C1 segment of cervical spinal cord (tissue), 14 donors: ENCODE measurements at places on chromosomes 7 and 10.

- DNase-seq: no peak
These were observed 17.6 kb downstream of the MINDY3 start for GRCh38 chr10:15842556-15843169.

- no peak for DNase-seq
These were observed 97.6 kb downstream of the KIAA1217 start for GRCh38 chr10:24306507-24306875.

DNA sequence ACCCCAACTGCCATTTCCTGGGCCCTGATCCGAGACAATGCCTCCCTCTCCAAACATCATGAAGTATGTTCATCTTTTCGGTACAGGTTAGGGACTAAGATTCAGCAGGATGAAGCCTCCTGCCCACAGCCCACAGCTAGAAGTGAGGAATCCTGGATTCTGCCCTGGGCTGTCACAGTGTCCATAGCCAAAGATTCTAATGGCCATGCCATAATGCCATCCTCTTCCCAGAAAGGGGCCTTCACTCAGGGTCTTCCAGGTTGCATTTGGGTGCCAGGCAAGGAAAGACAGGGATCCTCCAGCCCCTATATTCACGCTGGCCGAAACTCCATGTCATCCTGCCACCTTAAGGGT is 15.7 kb upstream of the ZMIZ1 start:
- no peak for DNase-seq

- DNase-seq: peak; percentile 18
These were observed 220.8 kb upstream of the PRSS58 start for GRCh38 chr7:142478479-142479220.

- DNase-seq: no peak
These were observed 67.0 kb downstream of the MAP3K8 start for GRCh38 chr10:30500963-30501504.

GRCh38 chr7:106613848-106614560 is 47.0 kb downstream of the CCDC71L start:
- DNase-seq: no peak

GRCh38 chr10:132967540-132967939 is 25.2 kb upstream of the CFAP46 start:
- DNase-seq: no peak

GRCh38 chr10:132862485-132863420 is 76.8 kb upstream of the NKX6-2 start:
- DNase-seq: no peak

GRCh38 chr10:13690281-13690825 is 103.6 kb downstream of the PRPF18 start:
- no peak for DNase-seq

DNA sequence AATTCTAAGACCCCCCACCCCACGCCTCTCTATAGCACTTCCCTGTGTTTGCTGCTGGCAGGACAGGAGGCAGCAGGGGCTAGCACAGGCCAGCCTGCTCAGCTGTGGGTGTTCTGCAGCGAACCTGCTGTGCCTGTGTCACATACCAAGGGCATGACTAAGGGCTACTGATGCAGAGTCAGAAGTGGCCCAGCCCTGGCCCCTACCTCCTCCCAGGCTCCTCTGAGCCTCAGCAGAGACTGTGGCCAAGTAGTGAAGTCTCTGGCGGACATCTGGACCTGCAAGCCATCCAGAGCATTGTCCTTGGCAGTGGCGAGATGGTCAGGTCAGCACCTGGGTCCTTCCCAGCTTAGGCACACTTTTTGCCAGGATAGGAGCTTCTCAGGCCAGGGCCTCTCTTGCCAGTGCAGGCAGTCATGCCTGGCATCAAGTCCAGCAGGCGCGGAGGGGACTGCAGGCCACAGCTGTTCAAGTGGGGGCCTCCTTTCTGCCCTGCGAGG is 116.3 kb upstream of the RET start:
- no peak for DNase-seq

GRCh38 chr7:69193061-69193460 is 405.2 kb upstream of the AUTS2 start:
- no peak for DNase-seq

DNA sequence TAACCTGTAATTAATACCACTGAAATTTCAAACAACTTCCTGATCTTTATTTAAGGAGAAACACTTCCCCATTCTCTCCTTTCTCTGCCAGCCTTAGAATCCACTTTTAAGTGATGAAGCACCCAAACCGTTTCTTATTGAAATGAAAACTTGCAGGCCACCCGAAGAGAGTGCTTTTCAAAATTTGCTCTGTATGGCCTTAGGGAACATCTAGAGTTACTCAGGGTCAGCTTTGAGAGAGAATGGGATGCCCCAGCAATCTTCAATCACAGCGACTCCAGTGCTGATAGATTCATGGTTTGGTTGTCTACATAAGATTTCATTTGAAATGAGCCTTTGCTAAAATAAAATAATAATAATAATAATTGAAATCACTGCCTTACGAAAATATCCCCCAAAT is 323.1 kb downstream of the PCLO start:
- no peak for DNase-seq

DNA sequence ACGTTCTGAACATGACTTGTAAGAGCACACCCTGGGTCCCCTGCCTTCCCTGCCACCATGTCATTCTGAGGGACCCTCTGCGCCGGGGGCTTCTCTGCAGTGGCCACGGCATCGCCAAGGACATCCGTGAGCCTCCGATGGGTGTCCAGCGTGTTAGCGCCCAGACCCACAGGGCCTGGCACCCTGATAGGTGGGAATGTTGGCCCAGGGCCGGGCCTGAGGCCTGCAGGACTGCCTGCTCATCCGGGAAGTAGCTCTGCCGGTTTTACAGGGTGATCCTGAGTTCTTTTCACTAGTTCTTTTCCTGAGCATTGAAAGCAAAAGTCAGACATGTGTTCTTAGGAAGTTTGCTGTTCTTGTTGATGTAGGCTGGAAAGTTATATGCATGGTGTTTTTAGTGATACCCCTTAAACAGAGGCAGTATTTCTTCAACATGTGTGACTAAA is 54.5 kb downstream of the WDR37 start:
- DNase-seq: no peak

DNA sequence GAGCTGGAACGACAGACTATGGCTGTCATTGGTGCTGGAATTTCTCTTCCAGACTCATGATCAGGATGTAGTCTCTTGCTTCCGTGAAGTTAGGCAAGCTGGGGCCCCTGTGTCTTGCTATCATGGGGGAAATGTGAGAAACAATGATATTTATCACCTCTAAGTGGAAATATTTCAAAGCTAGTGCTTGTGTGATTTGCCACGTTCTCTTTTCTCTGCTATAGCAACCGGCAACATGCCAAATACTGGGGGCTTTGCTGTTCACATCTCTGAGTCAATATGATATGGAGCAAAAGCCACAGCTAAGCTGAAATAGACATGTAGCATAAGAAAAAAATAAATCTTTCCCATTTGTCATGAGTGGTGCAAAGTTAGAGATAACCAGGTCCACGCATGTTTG is 668.2 kb upstream of the IGFBP3 start:
- no peak for DNase-seq
